Activated naive CD4-positive, alpha-beta T cell (primary cell): ENCODE measurements at places on chromosomes 2 and 18.

DNA sequence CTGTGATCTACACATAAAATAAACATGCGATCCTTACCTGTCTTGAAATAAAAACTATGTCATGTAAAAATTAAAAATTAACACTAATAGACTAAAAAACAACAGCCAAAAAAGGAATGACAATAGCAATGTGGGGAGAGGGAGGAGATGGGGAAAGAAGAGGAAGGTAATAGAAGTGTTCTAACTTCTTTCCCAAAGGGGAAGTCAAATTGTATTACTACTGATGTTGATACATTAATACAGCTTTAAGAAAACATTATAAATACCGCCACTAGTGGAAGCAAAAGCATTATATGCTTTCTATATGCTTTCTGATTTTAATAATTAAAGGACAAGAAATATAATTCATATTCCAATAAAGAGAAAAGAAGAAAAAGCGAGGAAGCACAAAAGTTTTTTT lies 22.2 kb downstream of the ZNF516 start:
- DNase-seq, result no peak

GRCh38 chr2:60550984-60551239 lies 2.5 kb downstream of the BCL11A start:
- no peak for DNase-seq

GRCh38 chr2:15788830-15789229 lies 151.5 kb upstream of the MYCN start:
- no peak for DNase-seq

DNA sequence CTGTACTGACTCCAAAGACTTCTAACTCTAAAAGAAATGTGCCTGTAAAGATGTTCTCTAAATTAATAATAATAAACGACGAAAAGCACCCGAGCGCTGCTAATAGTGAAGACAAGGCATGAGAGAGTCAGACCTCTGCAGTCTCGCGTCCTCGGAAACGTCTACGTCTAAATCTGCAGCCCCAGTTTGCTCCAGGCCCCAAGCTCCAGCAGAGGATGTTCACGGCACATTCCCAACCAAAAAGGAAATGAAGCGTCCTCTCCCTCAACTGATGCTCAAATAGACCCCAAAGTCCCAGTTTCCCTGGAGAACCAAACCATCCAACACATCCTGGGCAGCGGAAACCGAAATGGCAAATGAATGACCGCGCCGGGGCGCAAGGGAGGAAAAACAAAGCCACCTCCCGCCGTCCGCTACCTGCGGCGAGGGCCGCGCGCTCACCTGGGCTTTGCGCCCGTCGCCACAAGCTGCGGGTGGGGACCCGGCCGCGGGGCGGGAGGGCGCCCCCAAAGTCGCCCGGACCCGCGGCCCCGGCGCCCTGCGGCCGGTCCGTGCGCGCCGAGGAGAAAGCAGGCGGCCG lies 47.1 kb upstream of the CCDC150 start:
- no peak for DNase-seq

GRCh38 chr2:70557171-70557838 lies 3.7 kb upstream of the TGFA start:
- no peak for DNase-seq

GRCh38 chr2:188766471-188766856 lies 207.7 kb upstream of the COL3A1 start:
- DNase-seq, result no peak

DNA sequence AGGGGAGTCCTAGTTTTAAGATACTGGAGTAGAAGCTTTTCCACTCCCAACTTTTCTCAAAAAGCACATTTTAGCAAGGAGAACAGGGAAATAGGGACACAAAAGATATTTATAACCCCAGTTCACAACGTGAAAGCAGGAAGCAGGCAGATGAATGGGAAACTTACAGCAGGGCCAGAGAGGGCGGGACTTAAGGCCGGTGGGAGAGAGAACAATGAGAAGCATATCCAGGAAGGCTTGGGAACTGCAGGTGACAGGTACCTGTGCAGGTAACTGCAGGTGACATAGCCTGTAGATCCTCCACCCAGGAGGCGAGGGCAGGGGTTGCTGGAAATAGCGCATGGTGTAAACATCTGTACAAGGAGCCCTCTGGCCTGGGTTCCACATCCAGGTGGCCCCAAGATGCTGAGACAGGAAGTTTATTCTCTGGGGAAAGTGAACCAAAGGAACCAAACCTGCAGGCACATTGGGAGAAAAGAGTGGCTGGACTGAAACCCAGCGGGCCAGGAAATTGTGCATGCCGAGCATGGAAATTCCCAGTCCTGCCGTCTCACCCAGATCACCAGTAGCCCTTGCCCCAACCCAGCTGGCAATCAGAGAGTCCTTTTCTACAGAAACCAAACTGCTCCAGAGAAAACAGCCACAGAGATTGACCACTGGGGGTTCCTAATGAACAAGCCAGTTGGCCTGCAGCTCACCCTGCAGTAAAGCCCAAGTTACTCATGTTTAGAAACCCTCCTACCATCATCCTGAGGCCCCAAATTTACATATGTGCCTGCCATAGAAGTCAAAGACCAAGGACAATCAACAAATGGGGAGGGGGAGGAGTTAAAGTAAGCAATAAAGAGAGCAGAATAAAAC lies 24.3 kb upstream of the COL6A3 start:
- DNase-seq, result no peak

DNA sequence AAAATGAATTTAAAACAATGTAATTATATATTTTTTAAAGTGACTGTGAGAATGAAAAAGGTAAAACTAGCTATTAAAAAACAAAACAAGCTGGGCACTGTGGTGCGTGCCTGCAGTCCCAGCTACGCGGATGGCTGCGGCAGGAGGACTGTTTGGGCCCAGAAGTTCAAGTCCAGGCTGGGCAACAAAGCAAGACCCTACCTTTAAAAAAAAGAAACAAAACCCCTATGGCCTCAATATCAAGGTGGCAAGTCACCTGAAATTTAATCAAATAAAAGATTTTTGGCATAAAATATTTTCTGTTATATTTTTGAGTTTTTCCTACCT lies 46.9 kb upstream of the STRN start:
- DNase-seq, result no peak

DNA sequence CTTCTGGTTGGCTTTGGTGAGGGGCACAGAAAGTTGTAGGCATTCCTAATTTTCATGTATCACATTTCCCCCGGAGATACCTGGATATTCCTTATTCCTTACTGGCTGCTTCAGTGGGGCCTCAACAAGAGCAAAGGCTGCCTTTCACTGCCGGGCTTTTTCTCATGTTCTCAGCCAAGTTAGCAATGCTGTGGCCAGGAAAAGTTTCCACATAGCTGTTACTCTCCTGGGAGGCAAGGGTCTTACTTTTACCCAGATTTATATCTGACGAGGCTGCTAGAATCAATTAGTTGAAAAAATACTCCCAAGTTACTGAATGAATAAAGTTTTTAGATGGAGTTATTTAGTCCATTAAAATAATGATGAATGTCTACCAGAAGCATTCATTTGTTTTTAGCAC lies 230.5 kb downstream of the ZNF407 start:
- DNase-seq, result no peak

- DNase-seq, result peak; percentile 83
Observed at GRCh38 chr2:218979846-218980734, 4.9 kb downstream of the FEV start.

DNA sequence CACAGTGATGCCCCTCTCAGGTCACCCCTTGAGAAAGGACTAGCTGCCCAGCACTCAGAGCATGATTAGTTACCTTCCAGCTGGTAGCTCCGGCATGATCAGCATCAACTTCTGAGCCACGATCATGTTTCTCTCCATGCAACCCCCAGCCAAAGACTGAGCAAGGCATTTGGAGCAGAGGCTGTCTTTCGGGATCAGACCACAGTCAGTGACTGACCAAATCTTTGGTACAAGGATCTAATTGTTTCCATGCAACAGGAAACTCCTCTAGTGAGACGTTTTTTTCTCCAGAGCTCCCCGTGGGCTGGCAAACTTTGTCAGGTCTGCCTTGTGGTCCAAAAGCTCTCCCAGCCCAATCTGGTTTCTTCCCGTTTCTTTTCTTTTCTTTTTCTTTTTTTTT lies 244.3 kb downstream of the METTL4 start:
- DNase-seq, result no peak

- DNase-seq, result no peak
Observed at GRCh38 chr18:30687501-30687900, 355.0 kb downstream of the DSC3 start.

DNA sequence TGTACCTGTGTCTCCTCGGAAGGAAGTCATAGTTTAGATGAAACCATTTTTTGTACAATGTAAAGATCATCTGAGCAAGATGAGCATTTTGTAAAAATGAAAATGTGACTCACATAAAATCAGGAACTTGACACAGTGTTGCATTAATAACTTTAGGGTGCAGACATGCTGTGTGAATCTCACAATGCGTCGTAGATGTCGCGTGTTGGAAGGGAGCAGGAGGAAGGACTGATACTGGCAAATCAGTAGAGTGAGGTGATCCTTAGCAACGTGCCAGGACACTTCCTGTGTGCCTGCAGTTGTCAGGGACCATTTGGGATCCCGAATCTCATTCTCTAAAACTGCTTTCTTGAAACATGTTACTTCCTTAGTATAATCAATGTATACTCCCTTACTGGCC lies 103.1 kb downstream of the SH3BP4 start:
- DNase-seq, result no peak

GRCh38 chr2:85734942-85735608 lies 18.7 kb upstream of the ATOH8 start:
- no peak for DNase-seq

- no peak for DNase-seq
Observed at GRCh38 chr2:133218204-133218603, 350.1 kb downstream of the NCKAP5 start.

DNA sequence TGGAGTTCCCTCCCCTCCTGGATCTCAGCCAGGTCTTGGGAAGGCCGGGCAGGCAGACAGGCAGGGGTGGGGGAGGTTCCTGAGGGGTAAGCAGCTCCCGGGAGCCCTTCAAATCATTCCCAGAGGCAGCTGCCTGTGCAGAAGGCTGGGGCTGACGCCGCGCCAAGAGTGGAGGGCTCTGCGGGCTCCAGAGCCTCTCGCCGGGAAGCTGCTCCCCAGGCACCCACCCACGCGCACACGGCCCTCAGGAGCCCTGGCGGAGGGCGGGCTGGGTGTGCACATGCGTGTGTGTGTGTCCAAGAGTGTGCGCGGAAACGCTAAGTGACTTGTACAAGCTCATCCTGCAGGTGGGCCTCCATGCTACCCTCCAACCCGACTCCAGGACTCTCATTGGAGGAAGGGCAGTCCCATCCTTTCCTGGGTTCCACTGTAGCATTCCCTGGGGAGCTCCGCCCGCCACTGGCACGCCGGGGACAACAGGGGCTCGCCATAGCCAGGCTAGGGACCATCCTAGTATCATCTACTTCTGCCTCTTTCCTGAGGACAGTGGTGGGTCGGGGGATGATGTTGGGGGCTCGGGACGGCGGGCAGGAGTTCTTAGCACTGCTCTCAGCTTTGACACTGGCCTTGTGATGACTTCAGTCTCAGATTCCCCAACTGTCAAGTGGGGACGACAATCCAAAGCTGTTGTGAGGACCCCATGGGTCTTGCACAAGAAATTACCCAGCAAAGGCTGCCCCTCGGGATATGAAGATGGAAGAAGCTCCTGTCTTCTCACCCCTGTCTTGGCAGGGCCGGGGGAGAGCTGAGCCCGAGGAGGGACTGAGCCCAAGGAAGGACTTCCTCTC lies 50.3 kb downstream of the INHBB start:
- no peak for DNase-seq

- DNase-seq, result no peak
Observed at GRCh38 chr2:236571145-236571544, 1.5 kb downstream of the ACKR3 start.

- DNase-seq, result no peak
Observed at GRCh38 chr2:196166876-196167275, 4.5 kb downstream of the STK17B start.

GRCh38 chr2:49753344-49753985 lies 599.1 kb upstream of the FSHR start:
- no peak for DNase-seq
